ENCODE measurements at places on chromosomes 1 and 21.

GRCh38 chr1:31218705-31219104 is 21.0 kb downstream of the NKAIN1 start:
- DNase-seq, result no peak

DNA sequence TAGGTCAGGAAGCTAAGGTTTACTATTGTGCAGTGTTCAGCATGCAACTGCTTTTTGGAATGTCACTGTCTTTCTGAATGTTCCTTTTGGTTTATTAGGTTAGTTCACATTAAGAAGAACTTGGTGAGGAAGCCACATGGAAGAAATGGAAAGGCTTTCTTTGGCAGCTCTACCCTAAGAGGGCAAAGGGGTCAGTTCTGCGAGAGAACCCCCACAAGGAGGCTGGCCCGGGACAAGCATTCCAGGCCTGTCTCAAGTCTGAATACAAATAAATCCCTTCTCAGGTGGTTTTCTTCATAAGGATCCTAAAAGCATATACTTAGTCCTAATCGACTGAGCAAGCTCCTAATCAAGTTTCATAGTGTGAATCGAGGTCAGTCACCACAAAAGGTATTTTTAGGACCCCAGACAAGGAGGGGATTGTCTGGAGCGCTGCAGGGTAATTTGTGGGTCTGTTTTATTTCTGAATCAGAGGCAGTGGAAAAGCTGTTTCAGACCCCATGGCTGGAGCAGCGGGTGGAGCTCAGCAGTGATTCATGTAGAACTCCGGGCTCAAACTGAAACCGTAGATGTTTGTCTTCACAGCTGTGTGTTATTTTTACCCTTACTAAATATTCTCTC is 63.3 kb downstream of the ERG start:
- no peak for DNase-seq

DNA sequence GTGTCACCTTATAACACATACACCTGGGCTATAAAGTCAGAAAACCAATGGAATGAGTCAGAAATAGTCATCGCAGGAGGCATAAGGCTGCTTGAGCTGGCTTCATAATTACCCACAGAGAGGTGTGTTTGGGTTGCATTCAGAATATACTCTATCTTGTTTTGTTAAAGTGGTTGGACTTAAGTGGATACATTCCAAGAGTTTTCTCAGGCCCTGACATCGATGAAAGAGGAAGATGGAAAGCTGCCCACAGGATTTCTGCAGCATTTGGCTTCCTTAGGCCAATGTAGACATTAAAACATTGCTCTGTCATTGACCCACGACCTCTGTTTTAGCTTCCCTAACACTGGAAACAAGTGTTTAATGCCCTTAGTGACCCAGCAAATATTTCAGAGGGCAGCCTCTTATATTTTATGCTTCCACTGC is 18.6 kb upstream of the BCL10 start:
- DNase-seq, result no peak

DNA sequence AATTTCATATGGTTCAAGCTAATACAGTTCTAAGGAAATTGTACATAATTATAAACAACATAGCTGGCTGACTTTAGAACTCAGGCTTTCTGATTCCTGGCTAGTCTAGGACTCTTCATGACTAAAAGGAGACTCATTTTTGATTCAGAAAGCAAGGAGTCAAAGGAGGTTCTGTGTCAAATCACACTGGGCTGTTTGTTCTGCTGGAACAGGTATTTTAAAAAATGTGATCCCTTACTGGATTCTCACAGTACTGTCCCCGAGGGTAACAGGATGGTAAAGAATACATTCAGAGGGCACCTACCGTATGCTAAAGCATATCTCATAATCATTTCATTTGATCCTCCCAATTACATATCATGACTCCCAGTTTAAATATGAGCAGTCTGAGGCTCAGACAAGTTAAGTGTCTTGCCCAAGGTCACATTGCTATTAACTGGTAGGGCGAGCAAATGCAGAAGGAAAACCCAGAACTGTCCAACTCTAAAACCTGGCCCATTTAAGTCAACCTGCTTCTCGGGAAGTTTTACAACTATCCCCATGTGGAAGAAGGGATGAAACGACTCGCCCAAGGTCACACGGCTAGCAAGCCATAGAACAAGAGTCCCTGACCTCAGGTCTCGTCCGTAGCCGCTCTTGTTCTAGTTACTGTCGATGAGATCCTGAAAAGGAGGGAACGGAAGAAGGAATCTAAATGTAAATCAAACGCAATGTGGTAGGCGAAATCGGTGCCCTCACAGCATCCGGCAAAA is 675 bp downstream of the MYSM1 start:
- DNase-seq, result no peak

All from activated CD4-positive, alpha-beta T cell treated with anti-CD3 and anti-CD28 coated beads, Interleukin-2, amount 50 U/mL, for 16 hours (primary cell).